ENCODE measurements at places on chromosomes 5 and 9.

DNA sequence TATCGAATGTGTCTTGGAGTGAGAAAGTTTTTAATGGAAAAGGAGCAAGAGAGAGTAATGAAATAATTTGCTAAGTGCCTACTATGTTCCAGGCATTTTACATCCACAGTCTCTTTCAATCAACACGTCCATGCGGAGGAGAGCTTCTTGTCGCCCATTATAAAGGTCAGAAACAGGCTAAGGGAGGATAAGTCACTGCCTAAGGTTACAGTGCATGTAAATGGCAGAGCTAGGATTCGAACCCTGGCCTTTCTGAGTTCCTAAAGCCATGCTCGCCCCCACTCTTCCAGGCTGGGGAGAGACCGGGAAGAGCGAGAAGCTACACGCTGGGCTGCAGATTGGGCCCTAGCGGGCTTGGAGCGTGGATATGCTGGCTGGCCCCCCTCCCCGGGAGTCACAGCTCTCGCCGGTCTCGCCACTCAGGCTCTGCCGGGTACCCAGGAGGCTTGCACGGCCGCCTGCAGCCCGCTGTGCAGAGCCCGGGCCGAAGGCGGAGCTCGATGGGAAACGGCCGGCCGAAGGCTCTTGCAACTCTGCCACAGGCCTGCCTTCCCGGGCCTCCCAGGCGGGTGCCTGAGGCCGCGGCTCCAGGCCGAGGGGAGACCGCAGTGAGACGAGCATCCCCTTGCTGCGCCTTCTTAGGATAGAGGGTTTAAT, 775 bp upstream of the LHX2 start:
- no peak for DNase-seq

DNA sequence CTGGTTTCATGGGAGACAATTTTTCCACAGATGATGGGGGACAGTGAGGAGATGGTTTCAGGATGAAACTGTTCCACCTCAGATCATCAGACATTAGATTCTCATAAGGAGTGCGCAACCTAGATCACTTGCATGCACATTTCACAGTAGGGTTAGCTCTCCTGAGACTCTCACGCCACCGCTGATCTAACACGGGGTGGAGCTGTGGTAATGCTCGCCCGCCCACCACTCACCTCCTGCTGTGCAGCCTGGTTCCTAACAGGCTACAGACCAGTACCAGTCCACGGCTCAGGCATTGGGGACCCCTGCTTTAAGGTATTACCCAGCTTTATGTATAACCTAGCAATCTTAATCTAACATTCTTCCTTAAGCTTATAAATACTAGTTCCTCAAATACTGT, 35.6 kb downstream of the TTC39B start:
- DNase-seq: no peak

DNA sequence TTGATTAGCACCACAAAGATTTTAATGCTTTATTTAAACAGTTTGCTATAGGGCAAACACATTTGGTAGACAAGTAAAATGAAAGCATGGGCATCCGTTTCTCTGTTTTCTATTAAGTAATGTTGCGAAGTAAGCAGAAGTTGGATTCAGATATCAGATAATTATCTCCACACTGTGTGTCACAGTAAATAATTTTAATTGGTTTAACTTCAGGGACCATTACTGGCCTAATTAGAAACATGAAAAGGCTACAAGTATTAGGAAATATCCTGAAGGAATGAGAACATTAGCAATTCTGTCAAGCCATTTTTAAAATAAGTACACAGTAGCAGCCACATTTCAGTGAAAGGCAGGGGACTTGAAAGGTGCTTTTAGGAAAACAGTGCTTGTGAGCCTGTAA, 975.4 kb downstream of the NR2F1-AS1 start:
- no peak for DNase-seq

GRCh38 chr9:92501671-92502393, 19.5 kb upstream of the ASPN start:
- peak; percentile 50 for DNase-seq

DNA sequence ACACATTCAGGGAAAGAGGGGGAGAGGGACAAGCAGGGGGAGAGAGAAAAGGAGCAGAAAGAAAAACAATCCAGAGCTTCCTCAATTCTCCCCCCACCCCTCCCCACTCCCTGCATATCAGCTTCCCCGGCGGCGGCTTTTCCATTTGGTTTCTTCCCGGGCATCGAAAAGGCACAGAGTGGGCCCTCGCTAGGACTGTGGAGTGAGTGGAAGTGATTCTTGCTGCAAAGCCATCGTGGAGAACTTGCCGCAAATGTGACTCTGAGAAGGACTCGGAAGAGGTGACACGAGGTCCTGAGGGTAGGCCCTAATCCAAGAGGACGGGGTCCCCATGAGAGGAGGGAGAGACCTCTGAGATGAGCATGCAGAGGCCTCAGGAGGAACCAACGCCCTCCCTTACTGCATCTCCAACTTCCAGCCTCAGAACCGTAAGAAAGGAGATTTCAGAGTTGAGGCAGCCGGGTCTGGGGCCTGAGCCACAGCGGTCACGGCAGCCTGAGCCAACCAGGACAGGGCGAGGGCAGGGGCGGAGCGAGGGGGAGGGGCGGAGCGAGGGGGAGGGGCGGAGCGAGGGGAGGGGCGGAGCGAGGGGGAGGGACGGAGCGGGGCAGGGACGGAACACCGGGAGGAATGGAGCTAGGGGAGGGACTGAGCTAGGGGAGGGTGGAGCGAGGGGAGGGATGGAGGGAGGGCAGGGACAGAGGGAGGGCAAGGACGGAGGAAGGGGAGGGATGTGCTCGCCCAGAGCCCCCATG, 21.2 kb upstream of the SARDH start:
- no peak for DNase-seq

DNA sequence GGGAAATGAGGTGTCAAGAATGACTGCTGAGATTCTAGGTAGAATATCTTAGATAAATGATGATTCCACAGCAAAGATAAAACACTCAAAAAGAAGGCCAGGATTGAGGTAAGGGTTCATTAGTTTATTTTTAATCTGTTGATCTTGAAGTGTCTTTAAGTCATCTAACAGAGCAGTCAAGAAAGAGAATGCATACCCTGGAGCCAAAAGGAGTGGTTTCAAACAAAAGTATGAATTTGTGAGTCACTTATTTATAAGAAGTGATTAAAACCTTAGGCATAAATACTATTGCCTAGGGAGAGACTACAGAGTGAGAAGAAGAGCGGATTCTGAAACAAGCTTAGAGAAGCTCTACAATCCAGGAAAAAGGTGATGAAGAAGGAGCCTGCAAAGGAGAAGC, 541.0 kb downstream of the DTWD2 start:
- DNase-seq: no peak

GRCh38 chr9:127877566-127877998, at the start of gene AK1:
Gene AK1 (minus strand): TSS chr9:127877675. CDS start chr9:127874617, 3,058 bp downstream.
- no peak for DNase-seq

DNA sequence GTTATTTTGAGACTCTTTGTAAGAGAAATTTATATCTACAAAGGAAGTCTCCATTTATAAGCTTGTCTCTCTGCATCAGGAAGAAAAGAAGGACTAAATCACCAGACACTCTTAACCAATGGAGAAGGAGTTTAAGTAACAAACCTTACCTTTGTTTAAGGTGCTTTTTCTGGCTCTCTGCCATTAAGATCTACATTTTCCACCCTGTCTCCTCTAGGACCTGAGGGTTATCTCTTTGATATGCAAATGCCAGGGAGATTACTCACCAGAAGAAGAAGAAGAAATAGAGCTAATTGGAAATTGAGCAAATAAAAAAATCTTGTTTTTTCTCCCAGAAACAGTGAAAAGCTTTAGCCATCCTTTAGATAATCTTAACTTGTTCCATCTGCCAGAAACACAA, 60.9 kb downstream of the CDKN2A start:
- DNase-seq: no peak

GRCh38 chr5:73296772-73297171, 123.8 kb downstream of the TMEM174 start:
- no peak for DNase-seq

- DNase-seq: no peak
Observed at GRCh38 chr5:159073026-159073425, 26.7 kb downstream of the EBF1 start.
